GOT3 (cell line): ENCODE measurements at places on chromosomes 6 and 20.

DNA sequence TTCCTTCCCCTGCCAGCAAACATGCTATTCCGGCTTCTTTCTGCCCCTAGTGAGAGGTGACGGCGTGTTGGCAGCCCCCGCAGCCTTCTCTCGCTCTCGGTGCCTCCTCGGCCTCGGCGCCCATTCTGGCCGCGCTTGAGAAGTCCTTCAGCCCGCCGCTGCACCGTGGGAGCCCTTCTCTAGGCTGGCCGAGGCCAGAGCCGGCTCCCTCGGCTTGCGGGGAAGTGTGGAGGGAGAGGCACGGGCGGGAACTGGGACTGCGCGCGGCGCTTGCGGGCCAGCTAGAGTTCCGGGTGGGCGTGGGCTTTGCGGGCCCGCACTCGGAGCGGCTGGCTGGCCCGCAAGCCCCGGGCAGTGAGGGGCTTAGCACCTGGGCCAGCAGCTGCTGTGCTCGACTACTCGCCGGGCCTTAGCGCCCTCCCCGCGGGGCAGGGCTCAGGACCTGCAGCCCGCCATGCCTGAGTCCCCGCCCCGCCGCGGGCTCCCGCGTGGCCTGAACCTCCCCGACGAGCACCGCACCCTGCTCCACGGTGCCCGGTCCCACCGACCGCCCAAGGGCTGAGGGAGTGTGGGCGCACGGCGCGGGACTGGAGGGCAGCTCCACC lies 20.0 kb upstream of the PXDC1 start:
- no peak for DNase-seq

DNA sequence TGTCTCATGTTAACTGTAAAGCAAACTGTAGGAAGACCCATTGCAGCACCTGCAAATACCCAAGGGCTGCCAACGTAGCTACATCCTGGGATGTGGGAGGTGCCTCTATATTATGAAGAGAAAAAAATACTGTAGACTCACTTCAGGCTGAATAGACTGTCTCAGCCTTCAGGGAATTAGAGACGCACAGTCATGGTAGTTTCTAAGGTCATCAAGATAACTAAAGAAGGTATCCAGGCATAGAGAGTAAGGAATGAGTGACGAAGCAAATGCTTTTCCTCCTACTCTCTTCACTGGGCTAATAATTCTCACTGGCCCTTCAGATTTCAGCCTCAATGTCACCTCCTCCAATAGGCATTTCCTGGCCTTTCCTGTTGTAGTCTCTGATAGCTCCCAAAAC lies 121.6 kb upstream of the ECI2 start:
- no peak for DNase-seq

- no peak for DNase-seq
Observed at GRCh38 chr6:130587778-130588520, 222.1 kb downstream of the TMEM200A start.

- DNase-seq = no peak
Observed at GRCh38 chr20:60191014-60191413, 232.8 kb downstream of the CDH26 start.
